ENCODE measurements at places on chromosomes 3 and 15.

- no peak for DNase-seq
Measured at GRCh38 chr3:16520970-16521881, 7.7 kb upstream of the RFTN1 start.

- no peak for DNase-seq
Measured at GRCh38 chr15:89114990-89115389, 26.7 kb downstream of the ABHD2 start.

GRCh38 chr3:101940521-101941317, 91.4 kb downstream of the NFKBIZ start:
- DNase-seq = no peak

DNA sequence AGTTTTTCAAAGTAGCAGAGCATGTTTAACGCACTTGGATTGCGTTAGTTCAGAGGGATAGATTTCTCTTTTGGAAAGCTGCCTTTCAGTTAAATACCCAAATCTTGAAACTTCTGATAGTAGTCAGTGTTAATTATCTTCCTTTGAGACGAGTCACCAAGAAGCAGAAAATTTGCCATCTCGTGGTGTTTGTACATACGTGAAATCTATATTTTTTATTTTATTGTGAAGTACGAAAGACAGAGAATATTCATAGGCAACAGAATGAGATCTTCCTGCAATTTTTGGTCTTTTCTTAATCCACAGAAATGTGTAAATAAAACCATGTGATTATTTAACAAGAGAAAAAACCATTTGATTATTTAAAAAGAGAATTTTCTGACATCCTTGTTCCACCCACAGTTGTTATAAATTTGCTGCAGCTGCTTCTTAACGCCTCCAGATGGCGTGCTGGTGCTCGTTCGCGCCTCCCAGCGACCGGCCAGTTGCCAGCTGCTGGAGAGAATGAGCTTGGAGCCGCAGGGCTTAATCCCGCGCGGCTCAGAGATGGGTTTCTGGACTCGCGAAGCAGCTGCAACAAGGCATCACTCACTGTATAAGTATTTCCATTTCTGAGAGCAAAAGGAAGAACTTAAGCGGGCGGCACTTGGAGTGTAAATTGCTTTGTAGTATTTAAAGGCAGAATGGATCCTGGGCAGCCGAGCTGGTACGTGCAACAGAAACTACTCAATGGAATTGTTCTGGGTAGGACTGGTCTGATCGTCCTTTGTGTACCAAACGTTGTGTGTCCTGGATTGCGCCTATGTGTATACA, 10.5 kb upstream of the SLITRK3 start:
- no peak for DNase-seq

GRCh38 chr3:58639842-58640241, 26.7 kb downstream of the FAM3D start:
- no peak for DNase-seq

- no peak for DNase-seq
Measured at GRCh38 chr15:46344915-46345314, 710.1 kb downstream of the SQOR start.

DNA sequence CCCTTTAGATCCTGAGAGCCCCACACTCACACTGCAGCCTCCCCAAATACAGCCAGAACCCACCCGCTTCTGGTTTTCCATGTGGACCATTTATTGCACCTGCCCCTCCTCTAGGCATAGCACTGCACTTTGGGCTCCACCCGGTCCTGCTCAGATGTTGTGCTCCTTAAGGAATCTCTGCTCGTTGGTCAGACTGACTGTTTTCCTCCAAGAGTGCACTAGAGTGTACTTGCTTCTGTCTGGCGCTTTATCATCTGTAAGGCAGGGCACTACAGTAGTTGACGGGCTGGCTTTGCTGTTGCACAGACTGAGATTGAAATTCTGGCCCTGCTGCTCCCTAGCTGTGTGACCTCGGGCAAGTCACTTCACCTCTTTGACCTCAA, 124.1 kb downstream of the CACNA1D start:
- DNase-seq = no peak

DNA sequence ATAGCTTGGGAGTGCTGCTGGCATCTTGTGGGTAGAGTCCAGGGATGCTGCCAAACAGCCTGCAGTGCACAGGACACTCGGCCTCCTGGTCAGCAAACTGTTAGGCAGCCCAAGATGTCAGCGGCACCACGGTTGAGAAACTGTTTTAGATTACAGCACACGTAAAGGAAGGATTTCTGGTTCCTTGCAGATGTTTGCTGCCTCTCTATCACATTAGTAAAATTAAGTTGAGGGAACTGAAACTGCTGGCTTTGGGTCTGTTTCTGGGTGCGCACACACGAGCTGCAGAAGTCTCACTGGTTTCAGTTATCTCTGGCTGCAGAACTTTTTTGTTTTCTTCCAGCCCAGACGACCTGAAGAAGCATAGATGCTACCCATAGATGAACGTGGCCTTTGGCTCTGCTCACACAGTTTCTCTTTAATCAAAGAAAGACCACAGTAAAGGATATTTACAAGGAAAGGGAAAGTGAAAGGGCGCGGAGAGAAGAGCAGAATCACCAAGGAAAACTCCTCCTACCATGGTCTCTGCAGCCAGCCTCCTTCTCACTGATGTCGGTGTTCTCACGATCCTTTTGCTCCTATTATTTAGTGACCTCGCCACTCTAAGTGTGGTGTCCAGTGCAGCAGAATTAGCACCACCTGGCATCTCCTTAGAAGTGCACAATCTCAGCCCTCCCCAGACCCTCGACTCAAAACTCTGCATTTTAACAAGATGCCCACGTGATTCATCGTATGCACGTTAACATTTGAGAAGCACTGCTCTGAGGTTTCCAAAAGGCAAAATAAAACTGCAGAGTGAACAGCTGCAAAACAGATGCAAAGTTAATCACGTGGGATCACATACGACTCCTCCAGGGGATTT, 50.6 kb upstream of the AKAP13 start:
- no peak for DNase-seq

GRCh38 chr3:50242851-50243542, 7.0 kb downstream of the GNAI2 start:
- DNase-seq = no peak

DNA sequence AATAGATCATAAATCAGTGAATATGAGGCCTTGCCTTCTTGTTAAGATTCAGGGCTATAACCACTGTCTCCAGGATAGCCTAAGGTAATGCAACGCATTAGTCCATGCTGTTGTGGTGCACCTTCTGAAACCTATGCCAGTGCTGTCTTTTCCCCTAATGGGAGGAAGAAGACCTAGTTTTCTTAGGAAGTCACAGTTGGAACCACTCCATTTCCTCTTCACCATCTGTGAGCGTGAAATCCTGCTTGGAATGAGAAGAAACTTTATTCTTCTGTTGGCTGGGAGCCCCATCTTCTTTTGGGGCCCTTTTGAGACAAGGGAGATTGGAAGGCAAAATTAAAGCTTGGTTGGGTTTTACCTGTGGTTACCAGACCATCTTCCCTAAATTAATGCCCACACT, 25.9 kb upstream of the SLC7A14 start:
- no peak for DNase-seq

DNA sequence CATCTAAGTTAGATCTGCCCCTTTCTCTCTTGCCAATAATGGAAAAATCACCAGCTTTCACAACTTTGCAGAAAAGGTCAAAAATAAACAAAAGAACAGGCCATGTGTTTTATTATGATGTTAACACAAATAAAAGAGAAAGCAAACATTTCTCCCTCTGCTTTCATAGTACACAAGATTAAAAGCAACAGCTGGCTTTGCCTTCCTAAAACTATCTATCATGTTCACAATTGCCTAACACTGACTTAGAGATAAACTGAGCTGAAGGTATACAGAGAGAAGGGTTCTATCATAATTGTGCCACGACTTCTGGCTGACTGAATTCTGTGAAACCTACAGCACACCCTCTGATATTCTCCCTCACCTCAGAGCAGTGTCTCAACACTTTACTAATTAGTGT, 29.4 kb downstream of the AADAC start:
- DNase-seq = no peak

DNA sequence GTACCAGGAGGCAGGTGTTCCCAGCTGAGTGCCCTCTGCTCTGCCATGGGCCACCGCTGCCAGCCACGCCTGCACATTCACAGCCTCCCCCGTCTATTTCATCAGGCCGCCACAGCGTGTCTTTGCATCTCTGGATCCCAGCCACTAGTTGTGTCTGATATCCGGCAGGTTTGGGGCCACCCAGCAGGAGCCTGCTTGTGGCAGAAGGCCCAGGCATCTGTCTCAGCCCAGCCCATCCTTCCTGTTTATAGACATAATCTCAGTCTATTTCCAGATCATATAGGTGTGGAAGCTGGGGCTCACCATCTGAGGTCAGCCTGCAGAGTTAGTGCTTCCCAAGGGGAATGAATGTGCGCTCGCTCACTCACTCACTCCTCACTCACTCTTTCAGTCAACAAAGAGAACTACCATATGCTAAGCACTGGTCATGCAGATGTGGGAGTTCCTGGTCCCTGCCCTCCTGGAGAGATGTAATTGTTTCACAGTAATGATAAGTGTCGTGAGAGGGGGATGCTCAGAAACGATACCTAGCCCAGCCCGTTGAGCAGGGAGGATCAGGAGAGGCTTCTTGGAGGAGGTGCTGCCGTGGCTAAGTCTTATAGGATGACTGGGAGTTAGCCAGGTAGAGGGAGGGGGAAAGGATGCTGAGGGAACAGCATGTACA, 60.6 kb downstream of the FGD5 start:
- no peak for DNase-seq

- DNase-seq = no peak
Measured at GRCh38 chr3:147614210-147614609, 205.0 kb downstream of the ZIC1 start.

GRCh38 chr15:81133782-81134461, at the start of gene CFAP161:
TSS of gene CFAP161 (plus strand) at chr15:81134270. CDS start at chr15:81134330, 60 bp downstream.
- no peak for DNase-seq

DNA sequence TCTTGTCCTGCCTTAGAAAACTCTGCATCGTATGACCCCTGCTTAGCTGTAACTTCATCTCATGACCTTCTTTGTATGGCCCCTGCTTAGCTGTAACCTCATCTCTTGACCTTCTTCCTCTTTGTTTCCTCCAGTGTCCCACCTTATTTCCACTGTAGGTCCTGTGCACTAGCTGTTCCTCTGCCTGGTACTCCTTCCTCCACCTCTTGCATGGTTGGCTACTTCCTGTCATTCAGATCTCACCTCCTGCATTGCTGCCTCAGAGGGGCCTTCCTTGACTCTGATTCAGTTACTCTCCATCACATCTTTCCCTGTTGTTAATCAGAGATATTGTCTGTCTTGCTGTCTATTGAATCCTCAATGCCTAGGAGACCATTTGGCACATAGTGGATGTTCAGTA, 63.2 kb downstream of the PDE8A start:
- no peak for DNase-seq

Measured in cortex of kidney (tissue), 1 donor.